CD4-positive, alpha-beta T cell treated with Interferon alpha-2 for 1 hour (primary cell): ENCODE measurements at places on chromosomes 1 and 21.

DNA sequence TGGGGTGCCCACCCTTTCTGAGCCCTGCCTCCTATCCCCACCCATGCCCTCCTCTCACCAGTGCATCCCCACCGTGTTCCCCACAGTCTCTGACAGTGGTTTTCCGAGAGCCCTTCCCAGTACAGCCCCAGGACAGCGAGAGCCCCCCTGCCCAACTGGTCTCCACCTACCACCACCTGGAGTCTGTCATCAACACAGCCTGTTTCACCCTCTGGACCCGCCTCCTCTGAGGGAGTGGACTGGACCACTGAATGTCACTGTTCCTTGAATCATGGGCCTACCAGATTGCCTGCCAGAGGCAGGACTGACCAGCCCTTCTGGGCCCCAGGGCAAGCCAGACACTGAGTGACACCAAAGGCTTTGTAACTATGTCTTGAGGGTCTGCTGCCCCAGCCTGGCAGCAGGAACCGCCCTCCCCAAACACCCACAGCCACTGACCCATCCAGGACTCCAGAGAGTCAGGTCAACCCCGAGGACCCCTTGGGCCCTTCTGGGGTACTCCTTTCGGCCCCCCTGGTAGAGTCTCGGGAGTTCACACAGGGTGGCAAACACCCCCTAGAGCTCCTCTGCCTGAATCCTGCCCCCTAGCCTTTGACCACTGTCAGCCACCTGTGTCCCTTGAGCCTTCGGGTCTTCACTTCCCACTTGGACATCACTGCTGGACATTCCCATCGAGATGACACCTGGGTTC, 3.3 kb downstream of the HYI start:
- DNase-seq = no peak

GRCh38 chr1:23563003-23563402, 3.7 kb upstream of the ID3 start:
- no peak for DNase-seq

GRCh38 chr1:159005676-159006075, 4.0 kb upstream of the IFI16 start:
- no peak for DNase-seq

GRCh38 chr1:224783006-224783651, 146.3 kb upstream of the DNAH14 start:
- DNase-seq = no peak

- DNase-seq = no peak
Observed at GRCh38 chr1:76066394-76066793, 8.2 kb upstream of the ST6GALNAC3 start.

DNA sequence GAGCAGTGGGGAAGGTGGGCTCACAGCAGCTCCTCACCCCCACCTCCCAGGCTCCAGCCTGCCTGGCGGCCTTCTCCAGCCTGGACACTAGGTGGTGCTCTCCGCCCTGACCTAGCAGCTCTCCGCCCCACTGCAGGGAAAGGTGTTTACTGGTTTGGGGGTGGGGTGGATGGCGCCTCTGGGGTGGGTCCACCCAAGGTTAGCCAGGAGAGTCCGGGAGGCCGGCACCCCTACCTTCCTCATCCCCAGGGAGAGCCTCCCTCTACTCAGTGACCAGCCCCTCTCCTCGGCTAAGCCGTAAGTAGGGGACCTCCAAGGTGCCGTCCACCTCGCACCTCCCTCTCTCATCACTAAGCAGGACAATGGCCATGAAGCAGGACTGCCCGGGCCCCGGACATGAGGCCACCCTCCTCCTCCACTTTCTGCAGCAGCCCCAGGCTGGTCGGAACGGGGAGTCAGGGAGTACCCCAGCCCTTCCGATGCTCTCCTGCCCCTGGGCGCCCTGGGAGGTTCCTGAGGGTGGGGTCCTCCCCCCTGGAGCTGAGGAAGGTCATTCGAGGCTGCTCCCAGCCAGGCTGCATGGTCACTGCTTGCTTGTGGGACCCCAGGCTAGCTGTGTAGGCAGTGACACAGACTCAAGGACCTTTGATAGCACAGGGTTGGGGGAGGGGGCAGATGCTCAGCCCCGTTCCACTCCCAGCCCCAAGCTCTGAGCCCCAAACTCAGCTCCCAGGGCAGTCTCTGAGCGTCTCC, 101.4 kb upstream of the VAMP3 start:
- peak; percentile 64 for DNase-seq

DNA sequence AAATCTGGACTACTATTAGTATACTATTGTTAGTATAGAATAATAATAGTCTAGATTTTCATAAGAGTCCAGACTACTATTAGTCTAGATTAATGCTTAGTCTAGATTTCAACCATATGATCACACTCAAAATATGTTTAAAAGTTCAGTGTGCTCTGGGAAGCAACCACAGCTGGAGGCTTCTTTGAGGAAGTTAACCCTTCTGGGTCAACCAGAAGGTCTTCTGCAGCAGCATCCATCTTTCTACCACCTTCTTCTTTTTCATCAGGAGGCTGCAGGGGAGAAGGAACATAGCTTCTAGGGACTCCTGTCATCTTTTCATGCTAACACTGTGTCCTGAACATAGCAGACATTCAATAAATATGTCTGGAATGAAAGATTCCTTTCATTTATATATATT, 51.2 kb upstream of the DNAJC6 start:
- DNase-seq = no peak

- DNase-seq = no peak
Observed at GRCh38 chr1:14835725-14836124, 237.2 kb downstream of the KAZN start.

DNA sequence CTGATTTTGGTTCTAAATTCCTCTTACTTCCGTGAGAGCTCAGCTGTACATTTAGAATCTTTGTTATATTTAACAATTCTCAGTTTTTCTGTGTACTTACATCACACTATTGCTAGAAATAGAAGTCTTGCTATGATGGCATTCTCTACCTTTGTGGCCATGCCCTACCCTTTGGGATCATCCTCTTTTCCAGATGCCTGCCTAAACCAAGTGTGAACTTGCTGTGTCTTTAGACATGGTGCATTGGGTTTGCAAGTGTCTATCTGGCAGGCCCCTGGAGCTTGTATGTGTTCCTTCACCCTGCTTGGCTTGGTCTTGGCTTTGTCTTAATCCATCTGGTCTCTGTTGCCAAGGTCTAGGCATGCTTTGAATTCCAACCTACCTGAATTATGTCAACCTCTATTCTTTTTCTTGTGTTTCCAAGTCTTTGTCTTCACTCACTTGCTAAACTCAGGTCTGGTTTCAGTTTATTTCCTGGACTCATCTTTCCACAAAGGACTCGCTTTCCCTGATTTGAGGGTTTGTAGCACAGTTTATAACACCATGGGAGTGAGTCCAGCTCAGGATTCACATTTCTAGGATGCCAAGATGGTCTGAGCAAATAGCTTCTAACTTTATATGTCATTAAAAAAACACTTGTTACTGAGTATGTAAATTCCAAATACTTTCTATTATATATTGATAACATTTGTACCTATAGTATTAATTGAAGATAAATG, 20.6 kb upstream of the APOBEC4 start:
- DNase-seq = no peak

DNA sequence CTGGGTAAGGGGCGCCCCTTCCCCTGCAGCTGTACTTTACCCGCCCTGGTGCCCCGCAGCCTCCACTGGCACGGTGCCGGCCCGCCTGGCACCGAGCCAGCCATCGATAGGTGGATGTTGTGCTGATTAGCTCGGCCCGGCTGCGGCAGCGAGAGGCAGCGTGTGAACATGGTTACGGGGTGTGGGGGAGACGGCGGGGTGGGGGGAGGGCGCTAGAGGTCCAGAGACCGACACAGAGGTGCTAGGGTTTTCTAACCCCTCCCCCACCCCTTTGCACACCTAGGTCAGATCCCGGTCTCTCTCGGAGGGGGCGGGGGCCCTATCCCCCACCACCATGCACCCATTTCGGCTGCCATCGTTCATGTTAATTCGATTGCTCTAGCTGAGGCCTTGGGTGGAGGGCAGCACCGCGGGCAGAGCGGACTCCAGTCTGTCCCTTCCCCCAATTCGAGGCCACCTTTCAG, 6.7 kb downstream of the EFNA4 start:
- DNase-seq = no peak

- no peak for DNase-seq
Observed at GRCh38 chr21:45408801-45409261, 3.9 kb downstream of the COL18A1 start.
